ENCODE measurements at places on chromosomes 11 and 22. TPM values are rescaled to one million over a fixed set of nuclear protein-coding genes. Genes with fewer than 3 reads are reported as not detected.

The SPCS2 gene
- 25.7 TPM for total RNA-seq

DNA sequence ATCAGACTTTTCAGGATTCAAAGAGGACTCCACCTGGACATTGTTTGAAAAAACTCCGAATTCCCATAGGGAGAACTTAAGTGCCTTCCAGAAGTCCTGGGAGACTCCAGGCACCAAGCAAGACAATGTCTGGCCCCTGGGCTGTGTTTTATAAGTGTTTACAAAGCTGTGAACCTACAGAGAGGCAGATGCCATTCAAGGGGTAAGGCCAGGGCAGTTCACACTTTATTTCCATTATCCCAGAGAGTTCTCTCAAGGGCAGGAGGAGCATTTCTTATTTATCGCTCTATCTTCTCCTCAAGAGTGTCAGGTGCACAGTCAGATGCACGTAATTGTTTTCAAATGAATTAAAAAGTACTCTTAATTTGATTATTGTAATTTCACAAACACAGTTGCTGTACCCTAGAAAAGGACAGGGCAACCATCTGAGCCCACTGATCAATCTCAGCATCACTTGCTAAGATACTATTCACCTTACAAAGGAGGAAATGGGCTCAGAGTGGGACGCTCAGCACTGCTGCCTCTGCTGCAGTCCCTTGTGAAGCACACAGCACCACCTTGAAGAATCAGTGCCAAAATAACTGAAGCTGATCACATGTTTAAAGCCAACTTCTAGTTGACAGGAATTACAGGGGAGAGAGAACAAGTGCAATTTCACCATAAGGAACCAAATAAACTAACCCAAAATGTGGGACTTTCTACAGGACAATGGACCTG is 35.0 kb downstream of the RASSF10 start:
- no peaks in the 10 kb centered on the region for H3K36me3 ChIP-seq
- peaks cover 31% of the 10 kb centered on the region for H3K4me1 ChIP-seq
- no peak overlapping the region for H3K4me3 ChIP-seq
- H3K27me3 ChIP-seq: no peaks in the 10 kb centered on the region
- no peak overlapping the region for H3K27ac ChIP-seq

GRCh38 chr11:128311742-128312719 is 275.3 kb downstream of the ETS1 start:
- H3K27me3 ChIP-seq: no peaks in the 10 kb centered on the region
- no peak for DNase-seq
- no peak overlapping the region for H3K27ac ChIP-seq
- H3K4me1 ChIP-seq: no peaks in the 10 kb centered on the region

DNA sequence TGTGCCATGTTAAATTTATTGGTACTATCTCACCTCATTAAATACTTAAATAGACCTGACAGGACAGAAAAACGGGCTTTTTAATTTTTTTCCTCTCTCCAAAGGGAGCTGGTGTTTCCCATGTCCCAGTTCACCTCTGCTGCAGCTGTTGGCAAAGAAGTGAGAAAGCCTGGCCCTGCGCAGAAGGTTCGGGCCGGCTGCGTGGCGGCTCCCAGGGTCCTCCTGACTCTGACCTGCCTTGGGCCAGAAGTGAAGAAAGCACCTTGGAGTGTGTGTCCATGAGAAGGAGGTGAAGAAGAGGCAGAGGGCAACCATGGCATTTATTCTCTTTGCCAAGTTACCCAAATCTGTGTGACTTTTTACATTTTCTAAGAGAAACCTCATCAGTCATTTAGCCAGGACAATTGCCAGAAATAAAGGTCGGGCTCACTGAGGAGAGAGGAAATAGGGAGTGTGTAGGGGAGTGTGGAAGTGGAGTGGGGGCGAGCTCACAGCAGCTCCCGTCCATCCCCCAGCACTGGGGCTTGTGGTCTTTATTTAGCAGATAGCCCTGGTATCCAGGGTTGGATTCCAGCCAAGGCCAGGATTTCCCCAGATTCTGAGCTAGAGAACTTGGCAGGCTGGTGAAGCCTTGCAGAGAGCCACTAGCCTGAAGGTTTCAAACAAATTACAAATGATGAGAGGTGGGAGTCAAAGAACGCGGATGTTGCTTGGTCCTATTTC is 102.4 kb upstream of the CADM1 start:
- no peaks in the 10 kb centered on the region for H3K36me3 ChIP-seq
- no peak for DNase-seq
- no peaks in the 10 kb centered on the region for H3K4me1 ChIP-seq
- no peak overlapping the region for H3K4me3 ChIP-seq
- H3K27ac ChIP-seq: no peak overlapping the region
